ENCODE measurements at places on chromosomes 12 and 14.

- no peak for DNase-seq
Observed at GRCh38 chr14:74577247-74577947, 34.6 kb downstream of the LTBP2 start.

DNA sequence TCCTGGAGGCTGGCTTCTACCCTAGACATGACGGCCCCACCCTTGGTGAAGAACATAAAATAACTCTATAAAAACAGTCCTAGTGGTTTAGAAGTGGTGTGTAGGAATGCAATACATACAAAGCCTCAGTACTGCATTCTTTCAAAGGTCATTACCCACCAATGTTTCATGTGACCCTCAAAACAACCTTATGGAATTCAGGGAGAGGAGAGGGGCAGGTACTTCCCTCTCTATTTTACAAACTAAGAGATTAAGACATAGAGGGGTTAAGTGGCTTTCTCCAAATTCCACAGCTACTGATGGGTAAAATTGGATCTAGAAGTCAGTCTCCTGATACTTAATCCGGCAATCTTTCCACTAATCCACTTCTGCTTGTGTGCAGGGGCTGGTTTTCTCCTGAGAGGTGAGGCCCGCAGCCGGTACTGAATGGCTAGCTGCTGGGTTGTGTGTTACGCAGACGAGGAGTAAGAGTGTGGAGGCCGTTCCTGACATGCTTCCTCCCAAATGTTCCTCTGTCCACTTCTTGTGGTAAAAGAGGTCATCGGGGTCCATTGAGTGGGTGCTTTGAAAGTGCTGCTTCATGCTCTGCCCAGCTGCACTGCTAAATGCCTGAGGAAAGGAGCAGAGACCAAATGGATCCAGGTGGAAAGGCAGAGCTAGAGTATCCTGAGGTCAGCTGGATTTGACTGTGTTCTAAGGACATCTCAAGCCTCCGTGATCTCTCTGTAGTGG, 16.2 kb downstream of the SLC7A8 start:
- DNase-seq, result no peak

GRCh38 chr14:101101456-101102056, 198.0 kb upstream of the RTL1 start:
- no peak for DNase-seq

DNA sequence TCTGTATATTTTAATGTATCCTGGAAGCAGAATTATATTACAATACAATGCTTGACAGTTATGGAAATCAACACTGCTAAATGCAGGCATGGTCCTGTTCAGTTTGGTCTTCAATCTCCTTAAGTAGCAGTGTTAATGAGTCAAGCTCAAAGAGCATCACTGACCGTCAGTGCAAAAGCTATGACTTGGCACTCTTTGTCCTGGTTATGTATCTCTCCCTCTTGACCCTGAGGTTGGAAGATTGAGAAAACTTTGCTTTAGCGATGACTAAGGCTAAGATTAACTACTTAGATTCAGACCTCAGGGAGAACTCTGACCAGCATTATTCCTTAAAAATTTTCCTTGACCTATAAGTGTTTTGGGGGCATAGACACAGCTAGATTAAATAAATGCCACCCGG, 10.9 kb downstream of the CLEC7A start:
- DNase-seq, result no peak

DNA sequence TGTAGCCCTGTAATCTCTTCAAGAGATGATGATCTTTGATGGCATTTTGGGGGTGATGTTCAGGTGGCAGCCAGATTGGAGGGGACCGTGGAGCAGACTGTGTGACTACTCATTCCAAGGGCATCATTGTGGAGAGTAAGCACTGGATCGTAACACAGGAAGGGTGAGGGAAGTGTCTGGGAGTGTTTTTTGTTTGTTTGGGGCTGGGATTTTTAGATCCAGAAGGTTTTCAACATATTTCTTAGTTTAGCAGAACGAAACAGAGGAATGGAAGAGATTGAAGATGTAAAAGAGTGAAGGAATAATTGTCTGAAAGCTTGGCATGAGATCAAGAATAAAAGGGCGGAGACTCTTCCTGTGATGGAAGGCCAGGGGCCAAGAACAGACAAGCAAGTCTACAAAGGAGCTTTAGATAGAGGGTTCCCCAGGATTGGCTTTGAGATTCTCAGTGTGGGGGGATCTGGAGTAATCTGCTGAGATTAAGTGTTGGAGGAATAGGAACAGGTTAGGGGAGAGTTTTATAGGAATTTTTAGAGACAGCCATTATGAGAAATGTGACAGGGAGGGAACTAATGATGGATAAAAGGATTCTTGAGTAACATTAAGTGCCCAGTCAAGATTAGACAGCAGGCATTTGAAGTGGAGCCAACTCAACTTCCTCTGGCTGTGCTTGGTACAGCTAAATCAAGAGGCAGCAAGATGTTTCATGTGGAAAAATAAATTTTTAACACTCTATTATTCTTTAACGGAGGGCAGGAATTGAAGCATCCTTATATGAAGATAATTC, 79.7 kb upstream of the REP15 start:
- DNase-seq, result no peak

- DNase-seq, result no peak
Observed at GRCh38 chr12:110657747-110658146, 31.2 kb downstream of the HVCN1 start.

DNA sequence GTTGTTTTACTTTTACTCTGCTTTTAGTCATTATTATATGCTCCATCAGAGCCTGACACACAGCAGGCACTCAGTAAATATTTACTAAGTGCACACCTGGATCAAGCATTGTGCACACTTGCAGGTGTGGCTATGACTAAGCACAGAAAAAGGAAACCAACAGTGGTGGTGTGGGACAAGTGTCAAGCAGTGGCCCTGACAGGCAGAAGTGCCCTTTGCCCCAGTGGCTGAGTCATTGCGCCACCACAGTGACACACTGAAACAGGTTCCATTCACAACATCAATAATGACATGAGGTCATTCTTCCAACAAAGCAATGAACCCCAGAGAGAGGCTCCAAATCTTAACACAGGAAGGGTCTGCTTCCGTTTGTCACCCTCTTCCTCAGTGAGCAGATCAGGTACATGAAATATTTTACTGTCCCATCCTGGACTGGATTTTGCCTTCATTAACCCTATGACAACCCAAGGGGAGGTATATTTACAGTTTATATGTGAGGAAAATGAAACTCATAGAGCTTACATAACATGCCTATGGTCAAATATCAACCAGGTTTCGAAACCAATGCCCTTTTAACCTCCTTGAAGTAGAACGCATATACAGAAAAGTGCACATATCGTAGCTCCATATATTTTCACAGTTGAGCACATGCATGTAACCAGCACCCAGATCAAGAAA, 82.6 kb upstream of the GTF2A1 start:
- DNase-seq, result peak; percentile 50

DNA sequence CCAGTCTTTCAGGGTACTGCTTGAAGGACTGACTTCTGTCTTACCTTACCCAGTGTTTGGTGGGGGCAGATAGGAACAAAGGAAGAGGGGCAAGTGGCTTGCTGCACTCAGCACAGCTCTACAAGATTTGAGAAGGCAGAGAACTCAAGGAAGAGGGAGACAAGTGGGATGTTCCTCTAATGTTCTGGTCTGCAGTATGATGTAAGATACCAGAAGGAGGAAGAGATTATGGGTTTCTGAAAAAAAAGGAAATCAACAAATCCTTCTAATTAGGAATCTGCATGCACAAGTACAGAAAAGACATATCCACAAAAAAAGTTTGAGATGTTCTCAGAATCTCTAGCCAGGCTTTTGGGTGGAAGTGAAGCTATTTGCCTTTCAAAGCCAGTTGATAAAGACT, 37.1 kb downstream of the USP15 start:
- DNase-seq, result no peak

DNA sequence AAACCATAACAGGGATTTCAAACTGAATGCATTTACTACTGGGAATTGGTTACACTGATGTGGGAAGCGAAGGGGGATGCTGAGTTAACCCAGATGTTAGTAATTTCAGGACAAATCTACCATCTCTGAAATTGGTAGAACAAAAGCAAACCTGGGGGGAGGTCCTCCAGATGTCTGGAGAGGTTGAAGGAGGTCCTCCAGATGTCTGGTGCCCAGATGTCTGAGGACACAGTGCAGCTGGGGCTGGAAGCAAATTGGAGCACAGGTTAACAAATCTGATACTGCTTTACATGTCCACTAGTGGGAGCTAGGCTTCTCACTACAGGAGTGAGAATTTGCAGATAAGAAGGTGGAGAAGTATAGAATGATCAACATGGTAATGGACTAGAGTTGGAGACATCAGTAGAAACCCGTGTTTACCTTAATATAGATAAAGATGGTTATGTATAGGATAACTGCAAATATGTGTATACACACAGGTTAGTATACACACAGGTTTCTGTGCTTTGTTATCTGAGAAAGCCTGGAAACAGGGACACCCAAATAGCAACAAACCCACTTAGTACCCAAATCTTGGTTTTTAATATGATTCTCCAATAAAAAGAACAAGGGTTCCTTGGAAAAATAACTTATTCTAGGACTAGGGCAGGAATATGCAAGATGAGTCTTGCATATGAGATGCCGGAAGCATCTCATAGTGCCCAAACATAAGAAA, 162.5 kb downstream of the C12orf50 start:
- no peak for DNase-seq

DNA sequence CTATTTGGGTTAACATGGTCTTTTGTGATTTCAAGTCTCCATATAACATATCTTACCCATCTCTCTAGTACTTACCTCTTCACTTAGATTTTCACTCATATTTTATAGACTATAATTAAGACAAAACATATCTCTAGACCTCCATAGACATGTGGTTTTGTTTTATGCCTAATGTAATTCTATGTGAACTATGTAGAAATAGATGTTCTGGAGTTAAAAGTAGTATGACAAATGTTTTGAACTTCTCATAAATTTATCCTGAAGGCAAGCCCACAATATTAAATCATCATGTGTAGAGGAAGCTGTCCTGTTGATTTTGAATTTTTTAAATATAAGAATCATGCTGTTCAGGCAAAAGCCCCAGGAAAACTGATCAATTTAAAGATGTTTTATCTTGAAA, 169.2 kb downstream of the SYT1 start:
- DNase-seq, result no peak

DNA sequence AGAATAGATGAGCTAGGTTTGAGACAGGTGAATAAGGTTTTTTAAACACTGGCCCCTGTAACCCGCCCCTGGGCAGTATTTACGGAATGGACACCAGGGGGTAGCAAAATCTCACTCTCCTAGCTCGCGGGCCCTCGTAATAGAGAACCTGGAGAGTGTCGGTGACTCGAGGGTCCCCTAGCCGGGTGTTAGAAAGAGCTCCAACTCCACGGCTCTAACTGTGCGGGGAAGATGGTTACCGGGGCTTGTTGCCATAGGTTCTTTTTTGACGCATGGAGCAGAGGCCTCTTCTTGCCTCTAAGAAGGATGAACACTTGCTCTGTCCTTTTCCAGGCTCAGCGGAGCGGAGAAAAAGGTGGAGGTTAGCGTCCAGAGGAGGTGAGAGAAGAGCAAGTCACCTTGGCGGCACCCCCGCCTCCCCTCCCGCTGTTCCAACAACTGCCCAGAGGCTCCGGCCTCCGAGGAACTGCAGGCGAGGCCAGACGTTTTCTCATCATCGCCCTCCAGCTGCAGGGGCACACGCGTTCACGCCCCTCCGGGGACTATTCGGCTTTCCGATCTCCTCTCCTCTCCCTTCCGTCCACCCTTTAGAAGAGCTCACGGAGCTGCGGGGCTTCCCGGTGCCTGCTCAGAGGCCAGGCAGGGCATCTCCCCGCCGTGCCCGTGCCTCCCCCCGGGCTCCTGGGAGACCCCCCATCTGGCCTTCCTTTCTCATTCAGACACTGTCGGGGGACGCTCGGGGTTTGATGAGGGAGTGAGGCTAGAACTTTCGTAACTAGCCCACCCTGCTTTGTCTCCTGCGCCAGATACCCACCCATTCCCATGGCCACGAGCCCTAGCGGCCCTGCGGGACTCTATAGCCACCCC, 1.4 kb upstream of the ARHGEF40 start:
- DNase-seq, result peak; percentile 75

GRCh38 chr12:123149501-123150274, 1.2 kb downstream of the PITPNM2 start:
- no peak for DNase-seq

DNA sequence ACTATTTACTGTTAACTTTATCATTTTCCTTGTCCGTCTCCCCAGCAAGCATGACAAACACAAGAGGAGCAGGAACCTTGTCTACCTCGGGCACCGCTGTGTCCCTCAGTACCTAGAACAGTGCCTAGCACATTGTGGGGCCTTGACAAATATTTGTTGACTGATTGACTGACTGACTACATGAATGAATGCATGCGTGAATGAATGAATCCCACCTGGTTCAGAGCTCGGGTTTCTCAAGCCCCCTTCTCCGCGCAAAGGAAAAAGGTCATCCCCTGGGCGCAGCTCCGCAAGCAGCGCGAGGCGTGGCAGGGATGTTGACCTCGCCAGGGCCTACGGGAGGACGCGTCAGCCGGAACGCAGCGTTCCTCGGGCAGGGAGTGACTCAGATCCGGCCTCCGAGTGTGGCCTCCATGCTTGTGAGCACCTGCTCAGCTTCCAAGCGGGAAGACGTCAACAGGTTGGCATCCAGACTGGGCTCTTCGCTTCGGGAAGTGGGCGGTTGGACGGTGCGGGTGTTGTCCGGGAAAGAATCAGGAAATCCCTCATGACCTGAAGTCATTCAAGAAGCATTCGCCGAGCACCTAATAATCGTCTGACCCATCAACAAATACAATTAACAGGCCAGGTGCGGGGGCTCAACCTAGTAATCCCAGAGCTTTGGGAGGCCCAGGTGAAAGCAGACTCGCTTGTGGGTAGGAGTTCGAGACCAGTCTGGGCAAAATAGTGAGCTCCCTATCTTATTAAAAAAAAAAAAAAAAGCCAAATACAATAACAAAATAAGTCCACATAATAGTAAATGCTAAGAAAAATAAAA, 13.9 kb upstream of the UBC start:
- no peak for DNase-seq

DNA sequence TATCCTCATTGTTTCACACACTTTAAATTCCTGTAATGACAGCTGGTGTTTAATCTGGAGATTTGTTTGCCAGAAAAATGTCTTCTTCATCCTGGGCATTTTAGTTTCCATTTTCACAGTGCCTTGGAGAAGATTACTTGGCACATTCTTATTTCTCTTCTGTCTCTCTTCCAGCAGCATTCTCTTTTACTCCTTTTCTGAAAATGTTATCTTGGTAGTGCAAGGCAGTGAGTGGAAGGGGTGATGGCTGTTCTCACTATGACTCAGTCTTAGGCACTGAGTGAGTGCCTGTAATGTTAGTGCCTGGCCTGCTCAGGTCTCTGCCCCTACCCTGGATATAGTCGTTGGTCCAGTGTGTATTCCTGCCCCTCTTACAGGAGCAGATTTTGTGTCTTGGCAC, 13.1 kb downstream of the CLECL1 start:
- DNase-seq, result no peak

Measured in NCI-H1417 treated with DMSO at 0.1 percent for 48 hours (cell line).